ENCODE measurements at places on chromosomes 12 and 14.

GRCh38 chr14:102421411-102422057, 58.8 kb downstream of the TECPR2 start:
- DNase-seq, result no peak

DNA sequence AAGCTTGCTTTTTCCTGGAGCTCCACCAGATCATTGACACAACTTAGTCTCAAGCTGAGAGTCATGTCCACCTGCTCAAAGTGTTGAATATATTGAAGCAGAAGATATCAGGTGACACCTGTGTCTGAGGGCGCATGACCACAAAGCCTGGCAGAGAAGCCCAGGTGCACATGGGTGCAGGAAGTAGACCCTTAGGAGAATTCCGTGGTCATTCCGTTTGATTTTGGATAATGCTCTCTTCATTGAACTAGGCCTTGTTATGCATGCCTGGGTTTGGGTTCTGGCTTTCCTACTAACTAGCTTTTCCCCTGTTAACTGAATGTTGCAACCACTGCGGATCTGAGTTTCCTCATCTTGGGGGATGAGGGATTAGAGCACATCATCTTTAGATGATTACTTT, 7.1 kb downstream of the ARHGDIB start:
- DNase-seq, result no peak

GRCh38 chr12:54431911-54432814, 13.1 kb upstream of the ITGA5 start:
- no peak for DNase-seq

DNA sequence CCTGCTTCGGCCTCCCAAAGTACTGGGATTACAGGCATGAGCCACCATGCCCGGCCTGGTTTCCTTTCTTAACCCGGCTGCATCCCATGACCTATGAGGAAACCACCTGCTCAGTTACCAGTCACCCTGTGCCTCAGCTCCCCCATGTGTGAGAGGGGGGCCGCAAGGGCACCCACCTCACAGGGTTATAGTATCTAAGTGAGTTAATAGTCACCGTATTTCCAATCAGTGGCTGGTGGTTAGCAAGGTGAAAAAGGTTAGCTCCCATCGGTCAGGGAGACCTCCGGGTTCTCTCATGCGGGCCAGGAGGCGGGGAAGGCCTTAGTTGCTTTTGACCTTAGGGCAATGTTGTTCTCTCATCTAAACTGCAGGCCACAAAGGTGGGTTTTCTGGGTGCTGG, 6.7 kb downstream of the LRP1 start:
- DNase-seq, result no peak

GRCh38 chr12:67426067-67426466, 156.9 kb downstream of the CAND1 start:
- DNase-seq, result no peak

GRCh38 chr12:23906329-23906728, 43.1 kb downstream of the SOX5 start:
- no peak for DNase-seq

DNA sequence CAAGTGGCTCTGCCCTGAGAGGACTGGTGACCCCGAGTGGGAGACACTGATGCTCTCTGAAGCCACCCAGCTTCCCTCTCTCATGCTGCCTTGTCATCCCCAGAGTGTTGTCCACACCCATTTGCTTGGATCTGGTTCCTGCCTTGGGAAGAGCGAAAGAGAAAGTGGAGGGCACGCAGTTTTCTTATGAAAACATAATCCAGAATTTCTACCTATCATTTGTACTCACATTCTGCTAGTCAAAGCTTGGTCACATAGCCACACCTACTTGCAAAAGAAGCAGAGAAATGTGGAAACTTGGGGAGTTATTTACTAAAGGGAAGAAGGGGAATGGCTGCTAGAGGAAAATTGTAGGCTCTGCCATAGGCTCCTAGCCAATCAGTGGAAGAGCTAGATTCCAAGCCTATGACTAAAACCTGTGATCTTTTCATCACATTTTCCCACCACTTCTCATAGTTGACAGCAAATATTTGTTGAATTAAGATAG, 326.3 kb downstream of the ZFP36L1 start:
- DNase-seq, result no peak

All from stimulated activated naive B cell treated with anti-CD40 and anti-IgM and Interleukin-4, amounts not matched to agents 10 μg/mL and 1 μg/mL and 100 μg/mL, for 72 hours (primary cell).